Ascending aorta (tissue), 2 donors: ENCODE measurements at places on chromosomes 3 and 15. TPM values are rescaled to one million over a fixed set of nuclear protein-coding genes. Genes with fewer than 3 reads are reported as not detected.

- no peak for DNase-seq
These were observed 146.4 kb downstream of the PGPEP1L start for GRCh38 chr15:98861188-98861587.

SAMMSON gene
- total RNA-seq, result 2.2 TPM

DNA sequence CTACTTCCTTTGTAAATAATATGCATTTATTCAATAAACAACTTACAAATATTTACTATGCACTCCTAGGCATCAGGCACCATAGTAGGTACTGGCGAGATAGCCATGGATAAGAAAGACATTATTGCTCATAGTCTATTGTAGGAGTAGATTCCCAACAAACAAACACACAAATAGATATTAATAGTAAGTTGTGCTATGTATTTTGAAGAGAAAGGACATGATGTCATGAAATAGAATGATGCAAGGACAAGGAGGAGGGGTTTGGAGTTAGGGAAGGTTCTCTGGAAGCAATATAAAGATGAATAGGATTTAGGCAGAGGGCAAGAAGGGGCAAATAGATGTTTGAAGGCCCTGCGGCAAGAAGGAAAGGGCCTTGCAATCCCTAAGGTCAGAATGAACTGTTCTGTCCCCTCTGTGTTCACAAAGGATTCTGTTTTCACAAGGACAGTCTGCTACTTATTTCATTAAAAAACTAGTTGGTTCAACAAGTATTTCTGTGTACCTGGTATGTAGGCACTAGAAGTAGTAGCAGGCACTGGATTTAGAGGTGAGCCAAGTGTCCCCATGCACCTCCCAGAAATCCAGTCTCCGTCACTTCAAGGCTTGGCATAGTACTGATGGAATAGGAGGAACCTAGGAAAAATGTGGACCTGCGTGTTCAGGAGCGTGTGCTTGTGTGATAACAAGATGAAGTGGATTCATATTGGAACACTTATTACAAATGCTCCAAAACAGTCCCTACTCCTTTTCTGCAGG is 231.8 kb upstream of the TPRG1 start:
- DNase-seq, result no peak

DNA sequence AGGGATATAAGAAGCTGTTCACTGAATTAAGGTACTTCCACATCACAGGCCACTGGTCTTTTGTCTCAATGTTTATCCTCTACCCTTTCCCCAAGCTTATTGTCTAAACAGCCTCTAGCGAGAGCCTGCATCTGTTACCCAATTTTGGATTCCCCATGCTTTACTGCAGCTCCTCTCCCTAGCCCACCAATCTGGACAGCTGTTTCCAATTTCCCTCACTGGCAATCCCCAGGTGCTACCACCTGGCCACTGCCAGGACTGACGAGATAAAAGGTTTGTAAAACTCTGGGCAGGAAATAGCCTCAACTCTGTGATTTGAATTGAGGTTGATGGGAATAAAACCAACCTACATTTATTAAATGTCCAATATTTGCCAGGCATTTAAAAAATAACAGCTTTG is 58.0 kb upstream of the TEX9 start:
- no peak for DNase-seq

LRTM1 gene
- not detected for total RNA-seq
